Activated CD4-positive, alpha-beta T cell treated with anti-CD3 and anti-CD28 coated beads for 36 hours (primary cell): ENCODE measurements at places on chromosomes 11 and 22. TPM values are rescaled to one million over a fixed set of nuclear protein-coding genes. Genes with fewer than 3 reads are reported as not detected.

Gene SPTBN2
- 1.3 TPM for total RNA-seq

Gene SPON1
- total RNA-seq, result 0.41 TPM

DNA sequence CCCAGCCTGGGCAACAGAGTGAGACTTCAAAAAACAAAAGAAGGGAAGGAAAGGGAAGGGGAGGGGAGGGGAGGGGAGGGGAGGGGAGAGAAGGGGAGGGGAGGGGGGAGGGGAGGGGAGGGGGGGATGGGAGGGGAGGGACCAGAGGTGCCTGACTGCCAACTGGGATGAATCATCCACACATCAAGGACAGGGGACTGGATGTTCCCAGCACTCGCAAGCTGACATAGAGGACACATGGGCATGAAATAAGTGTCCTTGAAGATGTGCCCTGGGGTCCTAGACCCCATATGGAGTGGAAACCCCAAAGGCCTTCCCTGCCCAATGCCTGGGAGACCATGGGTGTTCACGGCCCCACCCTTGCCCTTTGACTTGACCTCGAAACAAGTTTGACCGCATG, 19.8 kb downstream of the TST start:
- H3K4me1 ChIP-seq, result no peaks in the 10 kb centered on the region
- no peak overlapping the region for H3K27ac ChIP-seq
- H3K4me3 ChIP-seq, result no peak overlapping the region
- peaks cover 2% of the 10 kb centered on the region for H3K27me3 ChIP-seq
- DNase-seq, result no peak

GRCh38 chr11:131823772-131824171, 453.4 kb downstream of the NTM start:
- H3K4me1 ChIP-seq, result no peaks in the 10 kb centered on the region
- no peak overlapping the region for H3K27ac ChIP-seq
- H3K4me3 ChIP-seq, result no peak overlapping the region
- DNase-seq, result no peak

Gene GDPD4
- total RNA-seq, result not detected

Gene OR51B4
- total RNA-seq, result not detected

Gene MGAT3
- total RNA-seq, result 0.18 TPM

Gene ST14
- total RNA-seq, result not detected

DNA sequence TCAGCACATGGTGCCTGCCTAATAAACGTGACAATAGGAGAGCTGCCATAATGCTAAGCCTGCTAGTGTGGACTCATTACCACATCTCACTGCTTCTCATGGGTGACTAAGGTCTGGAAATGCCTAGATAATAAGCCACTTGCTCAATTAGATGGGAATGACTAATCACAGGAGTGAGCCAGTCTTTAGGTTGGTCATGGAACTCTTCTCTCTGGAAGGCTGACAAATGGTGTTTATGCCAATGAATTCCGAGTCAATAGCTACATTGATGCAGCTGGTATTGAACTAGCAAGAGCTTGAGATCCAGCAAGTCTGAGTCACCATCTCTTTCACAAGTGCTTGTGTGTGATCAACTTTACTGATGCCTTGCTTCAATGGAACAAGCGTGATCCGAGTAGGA, 334.9 kb downstream of the OPCML start:
- peaks cover 6% of the 10 kb centered on the region for H3K27me3 ChIP-seq
- no peak overlapping the region for H3K4me3 ChIP-seq
- no peak for DNase-seq
